ENCODE measurements at places on chromosomes 7 and 10.

- DNase-seq: peak; percentile 36
Measured at GRCh38 chr10:44974628-44975430, 3.8 kb downstream of the DEPP1 start.

GRCh38 chr7:43754596-43754995 is 3.9 kb upstream of the BLVRA start:
- DNase-seq: no peak

GRCh38 chr10:122368502-122369254 is 5.8 kb upstream of the PLEKHA1 start:
- no peak for DNase-seq

GRCh38 chr7:107113866-107114265 is 54.9 kb upstream of the HBP1 start:
- no peak for DNase-seq

GRCh38 chr7:105297985-105298384 is 90.7 kb downstream of the SRPK2 start:
- no peak for DNase-seq

DNA sequence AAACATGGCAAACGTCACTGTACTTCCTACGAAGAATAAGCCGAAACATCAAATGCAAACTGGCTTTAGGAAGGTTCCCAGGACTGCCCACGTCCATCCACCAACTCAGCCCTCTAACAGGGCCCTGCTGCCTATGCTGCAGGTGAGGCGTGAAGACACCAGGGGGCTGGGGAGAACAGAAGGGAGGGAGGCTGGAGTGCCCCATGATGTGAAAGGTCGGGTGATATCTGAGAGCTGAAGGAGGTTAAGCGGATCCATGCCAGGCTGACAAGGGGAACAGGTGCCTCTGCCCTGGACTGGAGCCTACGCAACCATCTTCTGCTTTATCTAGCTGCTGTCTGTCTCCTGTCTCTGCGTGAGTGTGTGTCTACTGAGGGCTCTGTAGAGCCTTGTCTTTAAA is 40.2 kb upstream of the ATP6V0A4 start:
- DNase-seq: no peak

DNA sequence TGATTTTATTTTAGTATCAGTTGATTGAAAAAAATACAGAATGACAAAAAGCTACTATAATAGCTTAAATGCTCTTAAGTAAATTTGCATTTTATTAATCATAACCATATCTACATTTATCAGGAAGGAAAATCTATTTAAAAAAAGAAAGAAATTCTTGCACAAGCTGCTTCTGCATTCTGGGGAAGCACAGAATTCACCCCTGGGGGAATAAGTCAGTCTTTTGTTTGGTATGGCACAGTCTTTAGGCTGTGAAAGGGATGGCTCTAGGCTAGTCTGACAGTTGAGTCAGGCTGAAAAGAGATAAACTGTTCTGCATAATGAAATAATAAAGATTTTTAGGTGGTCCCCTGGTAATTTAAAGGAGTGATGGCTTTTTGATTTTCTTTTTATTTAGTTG is 37.9 kb downstream of the HTR7 start:
- no peak for DNase-seq

GRCh38 chr7:98078197-98078870 is 28.3 kb upstream of the LMTK2 start:
- DNase-seq: no peak

DNA sequence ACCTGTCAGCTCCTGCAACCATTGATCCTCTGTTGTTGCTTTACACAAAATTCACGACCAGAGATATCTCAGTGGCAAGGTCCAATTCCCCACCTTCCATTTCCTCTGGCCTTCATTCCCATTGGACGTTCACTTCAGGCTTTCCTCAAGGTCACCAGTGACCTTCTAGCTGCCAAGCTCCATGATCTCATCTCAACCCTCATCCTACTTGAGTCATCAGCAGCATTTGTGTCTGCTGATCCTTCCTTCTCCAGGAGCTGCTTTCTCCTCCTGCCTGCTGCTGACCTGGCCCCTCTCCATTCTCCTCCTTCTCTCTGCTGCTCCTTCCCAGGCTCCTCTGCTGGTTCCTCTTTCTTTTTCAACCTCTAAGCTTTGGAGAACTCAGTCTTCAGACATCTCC is 66.2 kb upstream of the C10orf90 start:
- no peak for DNase-seq

- DNase-seq: no peak
Measured at GRCh38 chr10:79383974-79384606, 36.8 kb downstream of the PPIF start.

GRCh38 chr10:20922033-20922432 is 24.9 kb upstream of the NEBL start:
- no peak for DNase-seq

DNA sequence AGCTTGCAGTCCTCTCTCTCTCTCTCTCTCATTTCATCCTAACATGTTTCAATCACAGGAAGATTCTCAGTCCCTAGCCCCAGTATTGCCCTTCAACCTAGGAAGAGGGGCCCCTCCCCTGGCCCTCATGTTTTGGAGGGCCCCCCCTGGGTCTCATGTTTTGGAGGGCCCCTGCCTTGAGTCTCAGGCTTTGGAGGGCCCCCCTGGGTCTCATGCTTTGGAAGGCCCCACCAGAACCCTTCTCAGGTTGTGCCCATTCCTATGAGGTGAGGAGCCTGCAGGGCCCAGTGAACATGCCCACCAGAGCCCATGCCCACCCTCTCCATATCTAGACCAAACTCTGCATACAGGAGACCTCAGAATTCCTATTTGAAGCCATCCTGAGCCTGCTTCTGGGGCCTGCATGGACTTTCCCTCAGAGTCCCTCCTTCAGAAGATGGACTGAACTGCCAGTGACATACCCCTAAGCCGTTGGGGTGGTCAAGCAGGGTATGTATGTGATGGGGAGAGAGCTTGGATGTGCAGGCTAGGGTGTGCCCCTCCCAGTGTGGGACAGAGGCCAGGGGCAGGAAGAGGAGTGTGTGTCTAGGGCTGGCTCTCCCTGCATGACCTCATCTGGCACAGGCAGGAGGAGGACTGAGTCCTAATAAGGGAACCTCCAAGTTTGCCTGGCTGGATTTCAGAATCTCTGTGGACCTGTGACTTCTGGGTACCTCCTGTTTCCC is 8.1 kb upstream of the VDAC2 start:
- no peak for DNase-seq

DNA sequence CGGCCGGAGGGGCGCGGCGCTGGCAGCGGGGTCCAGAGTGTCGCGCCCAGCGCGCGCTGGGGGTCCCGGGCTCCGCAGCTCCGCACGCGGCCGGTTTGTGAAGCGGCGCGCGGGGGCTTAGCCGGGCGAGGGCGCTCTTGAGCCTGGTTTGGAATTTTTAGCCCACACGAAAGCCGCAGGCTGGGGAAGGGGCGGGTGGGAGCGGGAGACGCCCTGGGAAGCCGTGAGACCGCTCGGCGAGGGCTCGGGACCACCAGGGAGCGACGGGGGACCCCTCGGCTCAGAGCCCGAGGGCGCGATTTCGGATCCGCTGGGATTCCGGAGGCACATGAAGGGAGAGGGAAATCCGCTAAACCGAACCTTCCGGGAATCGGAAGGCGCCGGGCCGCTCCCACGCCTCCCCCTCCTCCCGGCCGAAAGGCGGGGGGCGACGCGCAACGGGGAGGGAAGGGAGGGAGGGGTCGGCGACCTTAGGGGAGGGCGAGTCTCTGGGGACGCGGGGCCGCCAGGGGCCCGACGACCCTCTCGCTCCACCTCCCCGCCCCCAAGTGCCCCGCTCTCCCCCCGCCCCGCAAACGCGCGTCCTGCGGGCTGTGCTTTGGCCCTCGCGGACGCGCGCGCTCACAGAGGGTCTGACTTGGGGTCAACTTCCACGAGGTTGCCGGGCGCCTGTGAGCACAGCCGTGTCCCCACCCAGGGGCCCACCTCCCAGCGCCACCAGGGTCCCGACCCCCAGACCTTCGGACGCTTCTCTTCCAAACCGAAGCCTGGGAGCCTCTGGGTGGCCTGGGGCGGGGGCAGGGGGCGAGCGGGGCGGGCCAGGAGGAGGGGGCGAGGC is 5.1 kb upstream of the ELFN1 start:
- DNase-seq: peak; percentile 12

GRCh38 chr10:113007821-113008220 is 57.8 kb downstream of the TCF7L2 start:
- no peak for DNase-seq

GRCh38 chr7:46522354-46522906 is 601.4 kb upstream of the IGFBP3 start:
- no peak for DNase-seq

- no peak for DNase-seq
Measured at GRCh38 chr7:8601121-8601520, 167.7 kb downstream of the NXPH1 start.

DNA sequence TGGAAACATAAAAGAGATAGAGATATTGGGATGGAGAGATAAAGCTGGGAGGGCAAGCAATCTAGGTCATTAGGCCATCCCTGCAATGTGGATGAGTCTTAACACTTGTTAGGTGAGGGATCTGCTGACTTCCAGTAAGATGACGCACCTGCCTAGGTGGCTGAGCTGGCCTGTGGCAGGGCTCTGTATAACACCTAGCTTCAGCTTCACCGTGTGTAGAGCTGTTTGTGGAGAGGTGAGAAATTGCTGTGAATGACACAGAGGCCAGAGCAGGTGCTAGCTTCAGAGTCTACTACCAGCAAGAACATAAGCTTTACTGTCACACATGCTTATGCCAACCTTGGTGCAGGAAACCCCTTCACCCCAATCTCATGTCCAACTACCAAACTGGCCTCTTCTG is 1010.0 kb downstream of the TYW1 start:
- DNase-seq: no peak

GRCh38 chr10:79422178-79422892 is 23.1 kb downstream of the ZCCHC24 start:
- no peak for DNase-seq

All from stimulated activated CD8-positive, alpha-beta memory T cell treated with anti-CD3 and anti-CD28 coated beads, Interleukin-2, amount 100 ng/mL, for 1 hour (primary cell).